ENCODE measurements at places on chromosomes 2 and 18. TPM values are rescaled to one million over a fixed set of nuclear protein-coding genes. Genes with fewer than 3 reads are reported as not detected.

The HTR2B gene
- 0.64 TPM for total RNA-seq

The POTEJ gene
- total RNA-seq, result not detected

The GCA gene
- total RNA-seq, result 11.3 TPM

The GKN2 gene
- total RNA-seq, result not detected

The KCTD18 gene
- total RNA-seq, result 5.3 TPM

The CCDC121 gene
- total RNA-seq, result 1.8 TPM

The G6PC2 gene
- not detected for total RNA-seq

The GNLY gene
- total RNA-seq, result not detected

The DNAH6 gene
- under 0.01 TPM for total RNA-seq

The OTOS gene
- not detected for total RNA-seq

The KCNIP3 gene
- 0.15 TPM for total RNA-seq

The HJURP gene
- 22.9 TPM for total RNA-seq

The SERPINB4 gene
- total RNA-seq, result not detected

The ZSCAN30 gene
- total RNA-seq, result 14.9 TPM

The MYCN gene
- 0.39 TPM for total RNA-seq

The TRIM43 gene
- total RNA-seq, result not detected

The LIPG gene
- 87.9 TPM for total RNA-seq

The EMILIN1 gene
- total RNA-seq, result 7.2 TPM

The LONRF2 gene
- not detected for total RNA-seq

The KLHL29 gene
- 3.1 TPM for total RNA-seq

The FBLN7 gene
- total RNA-seq, result 2.2 TPM

The TUBA3E gene
- total RNA-seq, result not detected

The EML4 gene
- total RNA-seq, result 16.2 TPM

The ANKRD62 gene
- not detected for total RNA-seq

The LHCGR gene
- total RNA-seq, result not detected

The REG3G gene
- total RNA-seq, result not detected

The NEUROD1 gene
- total RNA-seq, result not detected

The SYT4 gene
- total RNA-seq, result not detected

The MXD1 gene
- 3.9 TPM for total RNA-seq

The RNF125 gene
- 3.5 TPM for total RNA-seq

The INHA gene
- total RNA-seq, result not detected

The KLHL30 gene
- not detected for total RNA-seq

The RGPD3 gene
- total RNA-seq, result 0.13 TPM

The C1GALT1C1L gene
- not detected for total RNA-seq

The CCDC68 gene
- 5.9 TPM for total RNA-seq

The NGEF gene
- 0.53 TPM for total RNA-seq

The IL1R2 gene
- total RNA-seq, result not detected

The SCG2 gene
- 1.3 TPM for total RNA-seq

The LIMS3 gene
- 2.6 TPM for total RNA-seq

The MTHFD2 gene
- total RNA-seq, result 61.6 TPM

The SPIRE1 gene
- 23.2 TPM for total RNA-seq

The PASK gene
- total RNA-seq, result 4.3 TPM
